A549 treated with AZD2906 at 1 μM for 4 hours (cell line): ENCODE measurements at places on chromosomes 2 and 18. TPM values are rescaled to one million over a fixed set of nuclear protein-coding genes. Genes with fewer than 3 reads are reported as not detected.

RAD51AP2 gene
- total RNA-seq = not detected in 5 replicates

RBM43 gene
- total RNA-seq = 1.9 to 3.3 TPM (median 3.1 TPM) in 5 replicates

ADAM23 gene
- total RNA-seq = 8.4 to 10.3 TPM (median 9.1 TPM) in 5 replicates

NBAS gene
- 14.3 to 16.8 TPM (median 15.6 TPM) in 5 replicates for total RNA-seq

DNAJC10 gene
- 52.1 to 67.2 TPM (median 63.3 TPM) in 5 replicates for total RNA-seq

AMER3 gene
- total RNA-seq = not detected in 5 replicates

TMEM87B gene
- total RNA-seq = 13.2 to 19.9 TPM (median 16.4 TPM) in 5 replicates

SIX2 gene
- 1.5 to 2.8 TPM (median 2.2 TPM) in 5 replicates for total RNA-seq

TMEM150A gene
- total RNA-seq = 12.3 to 17.2 TPM (median 16.1 TPM) in 5 replicates

ST8SIA3 gene
- not detected in 5 replicates for total RNA-seq

PSMD14 gene
- total RNA-seq = 94.5 to 129 TPM (median 97.0 TPM) in 5 replicates

GAREM2 gene
- total RNA-seq = 6.1 to 8.0 TPM (median 7.4 TPM) in 5 replicates

CCDC74B gene
- 4.2 to 6.8 TPM (median 6.2 TPM) in 5 replicates for total RNA-seq

SERPINB3 gene
- total RNA-seq = 0.06 to 0.14 TPM (median 0.09 TPM) in 5 replicates

C2orf72 gene
- 4.9 to 7.5 TPM (median 6.9 TPM) in 5 replicates for total RNA-seq

AGPS gene
- total RNA-seq = 32.4 to 42.4 TPM (median 36.2 TPM) in 5 replicates

HOXD3 gene
- total RNA-seq = 0.06 to 0.16 TPM (median 0.09 TPM) in 5 replicates

MAP4K4 gene
- total RNA-seq = 86.7 to 123 TPM (median 107 TPM) in 5 replicates

TUBB8B gene
- not detected in 5 replicates for total RNA-seq

PIEZO2 gene
- 0.52 to 0.96 TPM (median 0.59 TPM) in 5 replicates for total RNA-seq

SRD5A2 gene
- total RNA-seq = 0.02 TPM in 4 of 5 replicates, not detected in the other

GDF7 gene
- total RNA-seq = 0.09 to 0.14 TPM (median 0.13 TPM) in 5 replicates

CASP8 gene
- 27.5 to 33.9 TPM (median 29.3 TPM) in 5 replicates for total RNA-seq

SH3BP4 gene
- 37.0 to 39.5 TPM (median 38.9 TPM) in 5 replicates for total RNA-seq

PLGLB1 gene
- 0.20 to 0.66 TPM (median 0.38 TPM) in 5 replicates for total RNA-seq

SLC4A5 gene
- 0.15 to 0.47 TPM (median 0.24 TPM) in 5 replicates for total RNA-seq

EMILIN1 gene
- 0.21 to 0.56 TPM (median 0.46 TPM) in 5 replicates for total RNA-seq

CYTIP gene
- total RNA-seq = 0.05 to 0.10 TPM (median 0.08 TPM) in 3 of 5 replicates, not detected in the others

SLC30A3 gene
- 2.6 to 3.4 TPM (median 3.2 TPM) in 5 replicates for total RNA-seq

RASGRP3 gene
- total RNA-seq = 0.58 to 0.98 TPM (median 0.72 TPM) in 5 replicates

PROKR1 gene
- 0.01 TPM in 1 of 5 replicates, not detected in the others for total RNA-seq

LYG1 gene
- 1.0 to 2.2 TPM (median 1.7 TPM) in 5 replicates for total RNA-seq

SFT2D3 gene
- total RNA-seq = 4.6 to 6.1 TPM (median 5.8 TPM) in 5 replicates

ITGB6 gene
- total RNA-seq = 0.40 to 0.87 TPM (median 0.55 TPM) in 5 replicates

RTKN gene
- total RNA-seq = 18.7 to 24.5 TPM (median 22.4 TPM) in 5 replicates

CYP27A1 gene
- total RNA-seq = 0.09 to 0.18 TPM (median 0.11 TPM) in 5 replicates

SCYGR4 gene
- total RNA-seq = not detected in 5 replicates

PTRHD1 gene
- total RNA-seq = 48.5 to 66.6 TPM (median 61.7 TPM) in 5 replicates

CROCC2 gene
- not detected in 5 replicates for total RNA-seq

CD207 gene
- not detected in 5 replicates for total RNA-seq

CIB4 gene
- 0.17 to 0.19 TPM in 2 of 5 replicates, not detected in the others for total RNA-seq

AQP12A gene
- total RNA-seq = not detected in 5 replicates

FSHR gene
- not detected in 5 replicates for total RNA-seq

COL6A3 gene
- 0.18 to 0.29 TPM (median 0.24 TPM) in 5 replicates for total RNA-seq

CFC1 gene
- 0.11 TPM in 1 of 5 replicates, not detected in the others for total RNA-seq

PEX13 gene
- 13.0 to 15.4 TPM (median 14.8 TPM) in 5 replicates for total RNA-seq

PLCL1 gene
- 0.02 TPM in 1 of 5 replicates, not detected in the others for total RNA-seq

CDKL4 gene
- total RNA-seq = not detected in 5 replicates

AMMECR1L gene
- 15.6 to 17.4 TPM (median 16.6 TPM) in 5 replicates for total RNA-seq
